ENCODE measurements at places on chromosomes 11 and 22. TPM values are rescaled to one million over a fixed set of nuclear protein-coding genes. Genes with fewer than 3 reads are reported as not detected.

- DNase-seq: no peak
Measured at GRCh38 chr11:57648801-57649735, 644 bp downstream of the YPEL4 start.

Gene GPHA2
- not detected for total RNA-seq

Gene CSTF3
- total RNA-seq: 17.9 TPM

- no peak for DNase-seq
Measured at GRCh38 chr11:44574610-44575287, 9.3 kb downstream of the CD82 start.

DNA sequence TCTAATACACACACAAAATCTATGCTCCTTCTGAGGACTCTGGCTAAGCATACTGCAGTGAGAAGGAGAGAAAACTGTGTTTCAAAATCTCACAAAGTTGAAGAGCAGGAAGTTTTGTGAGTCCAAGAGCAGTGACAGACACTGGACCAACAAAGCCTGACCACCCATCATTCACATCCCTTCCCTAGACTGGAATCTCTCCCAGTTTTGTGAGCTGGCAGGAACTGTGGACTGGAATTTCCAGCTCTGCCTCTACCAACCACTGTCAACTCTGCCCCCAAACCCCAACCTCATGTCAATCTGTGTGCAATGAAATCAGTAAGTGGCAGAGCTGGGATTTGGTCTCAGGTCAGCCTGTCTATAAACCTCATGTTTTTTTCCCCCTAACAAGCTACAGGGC lies 112.6 kb downstream of the ARL14EP start:
- DNase-seq: no peak

DNA sequence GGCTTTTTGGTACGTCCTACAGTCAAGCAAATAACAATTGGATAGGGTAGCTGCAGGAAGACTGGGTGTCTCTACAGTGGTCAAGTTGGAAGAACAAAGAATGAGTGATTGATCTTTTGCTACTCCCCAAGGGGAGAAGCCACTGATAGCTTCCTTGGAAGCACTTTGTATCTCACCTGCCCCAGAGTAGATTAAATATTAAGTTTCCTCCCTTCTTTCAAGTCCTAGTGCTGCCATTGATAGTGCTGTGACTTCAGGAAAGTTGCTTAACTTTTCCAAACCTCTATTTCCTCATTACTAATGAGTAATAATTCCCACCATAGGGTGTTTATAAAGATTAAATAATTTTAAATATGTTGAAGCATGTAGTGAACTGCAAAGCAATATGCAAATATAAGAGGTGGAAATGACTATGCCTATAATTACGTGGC lies 35.6 kb upstream of the EHF start:
- DNase-seq: no peak
